Stimulated activated CD4-positive, alpha-beta T cell treated with anti-CD3 and anti-CD28 coated beads, Interleukin-1b, Interleukin-23, amount 100 ng/mL, for 1 hour (primary cell): ENCODE measurements at places on chromosomes 6 and 20.

- DNase-seq = no peak
These were observed 82.4 kb downstream of the HDGFL1 start for GRCh38 chr6:22651731-22652130.

DNA sequence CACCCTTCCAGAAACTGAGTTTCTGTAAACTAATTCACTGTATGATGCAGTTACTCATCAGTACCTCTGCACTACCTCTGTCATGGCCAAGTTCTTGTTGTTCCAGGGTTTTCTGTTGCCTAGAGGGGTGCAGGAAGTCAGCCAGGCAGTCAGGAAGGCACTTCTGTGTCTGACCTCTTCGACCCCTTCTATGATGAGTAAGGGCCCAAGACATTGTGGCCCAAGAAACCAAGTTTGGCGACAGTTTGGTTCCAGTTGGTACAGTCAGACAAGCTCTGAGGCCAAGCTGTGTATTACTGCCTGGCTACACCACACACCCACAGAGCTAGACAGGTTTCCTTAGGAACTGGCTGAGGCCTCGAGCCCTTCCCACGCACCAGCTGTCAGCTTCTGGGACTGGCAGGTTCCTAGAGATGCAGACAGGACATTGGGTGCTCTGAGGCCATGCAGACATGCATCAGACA, 41.2 kb downstream of the TRAF3IP2 start:
- no peak for DNase-seq

GRCh38 chr6:34900321-34901031, 11.4 kb downstream of the ANKS1A start:
- no peak for DNase-seq

DNA sequence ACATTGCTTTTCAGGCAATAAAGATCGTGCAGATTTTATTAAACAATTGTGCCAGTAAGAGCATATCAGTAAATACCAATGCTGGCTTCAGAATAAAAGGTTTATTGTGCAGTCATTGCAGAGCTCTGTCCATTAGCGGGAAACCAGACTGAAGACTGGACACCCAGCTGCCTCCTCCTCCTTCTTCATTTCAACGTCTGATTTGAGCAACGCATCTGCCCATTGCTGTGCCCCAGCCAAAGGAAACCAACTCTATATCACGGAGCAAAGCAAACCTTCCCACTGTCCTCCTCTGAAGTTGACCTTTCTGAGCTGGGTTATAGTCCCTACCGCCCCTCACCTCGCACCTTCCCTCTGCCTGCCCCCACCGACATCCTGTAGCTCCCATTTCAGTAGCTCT, 80.8 kb downstream of the SLC22A23 start:
- no peak for DNase-seq

GRCh38 chr20:16444057-16444777, 129.0 kb downstream of the KIF16B start:
- no peak for DNase-seq
